Cerebellum (tissue), 4 donors: ENCODE measurements at places on chromosomes 2 and 18.

DNA sequence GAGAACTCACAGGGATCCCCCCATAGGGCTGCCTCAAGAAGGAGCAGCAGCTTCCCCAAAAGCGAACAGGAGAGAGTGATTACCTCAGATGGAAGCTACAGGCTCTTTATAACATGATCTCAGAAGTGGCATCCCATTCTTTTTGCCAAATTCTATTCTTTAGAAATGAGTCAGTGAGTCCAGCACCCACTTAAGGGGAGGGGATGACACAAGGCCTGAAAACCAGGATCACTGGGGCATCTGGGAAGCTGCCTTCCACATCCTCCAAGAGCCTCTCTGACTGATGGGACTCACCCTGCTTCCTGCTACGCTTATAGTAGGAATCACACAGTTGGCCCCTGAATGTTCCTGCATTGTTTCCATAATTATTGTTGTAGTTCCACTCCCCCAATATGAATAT lies 96.5 kb downstream of the MAPK4 start:
- DNase-seq: no peak

- no peak for DNase-seq
Observed at GRCh38 chr2:64551851-64552250, 27.7 kb downstream of the AFTPH start.

- no peak for DNase-seq
Observed at GRCh38 chr18:923144-923866, 18.6 kb downstream of the ADCYAP1 start.

- no peak for DNase-seq
Observed at GRCh38 chr2:217801115-217801531, 201.7 kb downstream of the TNS1 start.

- no peak for DNase-seq
Observed at GRCh38 chr2:194896871-194897270, 760.2 kb upstream of the SLC39A10 start.

- no peak for DNase-seq
Observed at GRCh38 chr18:55743736-55744135, 155.7 kb upstream of the TCF4 start.

GRCh38 chr2:217313386-217313785 lies 453.5 kb upstream of the TNP1 start:
- no peak for DNase-seq

GRCh38 chr2:212596688-212597087 lies 58.1 kb upstream of the ERBB4 start:
- no peak for DNase-seq

DNA sequence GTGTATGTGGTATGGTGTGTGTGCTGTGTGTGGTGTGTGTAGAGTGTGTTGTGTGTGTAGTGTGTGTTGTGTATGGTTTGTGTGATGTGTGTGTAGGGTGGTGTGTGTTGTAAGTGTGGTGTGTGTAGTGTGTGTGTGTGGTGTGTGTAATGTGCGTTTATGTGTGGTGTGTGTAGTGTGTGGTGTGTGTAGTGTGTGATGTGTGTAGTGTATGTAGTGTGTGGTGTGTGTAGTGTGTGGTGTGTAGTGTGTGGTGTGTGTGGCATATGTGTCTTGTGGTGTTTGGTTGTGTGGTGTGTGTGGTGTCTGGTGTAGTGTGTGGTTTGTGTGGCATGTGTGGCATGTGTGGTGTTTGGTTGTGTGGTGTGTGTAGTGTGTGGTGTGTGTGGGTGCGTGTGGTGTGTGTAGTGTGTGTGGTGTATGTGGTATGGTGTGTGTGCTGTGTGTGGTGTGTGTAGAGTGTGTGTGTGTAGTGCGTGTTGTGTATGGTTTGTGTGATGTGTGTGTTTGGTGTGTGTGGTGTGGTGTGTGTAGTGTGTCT lies 4.0 kb upstream of the RTP5 start:
- DNase-seq: no peak

DNA sequence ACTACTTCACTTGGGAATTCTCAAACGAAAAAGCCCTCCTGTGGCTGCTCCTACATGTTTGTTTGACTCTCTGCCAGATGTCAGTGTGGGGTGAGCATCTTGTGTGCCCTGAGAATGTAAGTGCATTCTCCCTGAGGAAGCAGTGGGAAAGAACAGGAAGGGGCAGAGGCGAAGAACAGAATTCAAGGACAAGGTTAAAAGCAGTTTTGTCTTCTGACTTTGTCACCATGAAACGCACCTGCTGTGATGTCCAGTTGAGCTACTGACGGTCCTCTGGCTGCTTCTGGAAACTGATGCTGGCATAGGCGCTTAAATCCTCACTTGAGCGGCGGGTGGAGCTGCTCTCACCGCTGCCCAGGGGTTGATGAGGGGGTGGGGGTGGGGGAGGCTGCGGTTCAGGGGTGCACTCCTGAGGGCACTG lies 4.9 kb downstream of the IRS1 start:
- no peak for DNase-seq

- DNase-seq: no peak
Observed at GRCh38 chr2:157413326-157414035, 30.4 kb downstream of the CYTIP start.

GRCh38 chr18:34870555-34871310 lies 160.6 kb downstream of the DTNA start:
- DNase-seq: no peak

GRCh38 chr2:205967391-205968075 lies 118.4 kb downstream of the INO80D start:
- DNase-seq: no peak

DNA sequence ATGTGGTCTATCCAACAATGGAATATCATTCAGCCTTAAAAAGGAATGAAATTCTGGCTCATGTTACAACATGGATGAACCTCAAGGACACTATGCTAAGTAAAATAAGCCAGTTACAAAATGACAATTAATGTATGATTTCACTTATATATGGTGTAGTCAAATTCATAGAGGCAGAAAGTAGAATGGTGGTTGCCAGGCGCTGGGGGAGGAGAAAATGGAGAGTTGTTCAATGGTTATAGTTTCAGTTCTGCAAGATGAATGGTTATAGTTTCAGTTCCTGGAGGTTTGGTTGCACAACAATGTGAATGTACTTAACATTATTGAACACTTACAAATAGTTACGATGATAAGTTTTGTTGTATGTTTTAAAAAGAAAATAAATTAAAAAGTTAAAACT lies 79.2 kb upstream of the IL1R2 start:
- no peak for DNase-seq

- no peak for DNase-seq
Observed at GRCh38 chr2:55159037-55159651, 72.9 kb downstream of the CLHC1 start.

DNA sequence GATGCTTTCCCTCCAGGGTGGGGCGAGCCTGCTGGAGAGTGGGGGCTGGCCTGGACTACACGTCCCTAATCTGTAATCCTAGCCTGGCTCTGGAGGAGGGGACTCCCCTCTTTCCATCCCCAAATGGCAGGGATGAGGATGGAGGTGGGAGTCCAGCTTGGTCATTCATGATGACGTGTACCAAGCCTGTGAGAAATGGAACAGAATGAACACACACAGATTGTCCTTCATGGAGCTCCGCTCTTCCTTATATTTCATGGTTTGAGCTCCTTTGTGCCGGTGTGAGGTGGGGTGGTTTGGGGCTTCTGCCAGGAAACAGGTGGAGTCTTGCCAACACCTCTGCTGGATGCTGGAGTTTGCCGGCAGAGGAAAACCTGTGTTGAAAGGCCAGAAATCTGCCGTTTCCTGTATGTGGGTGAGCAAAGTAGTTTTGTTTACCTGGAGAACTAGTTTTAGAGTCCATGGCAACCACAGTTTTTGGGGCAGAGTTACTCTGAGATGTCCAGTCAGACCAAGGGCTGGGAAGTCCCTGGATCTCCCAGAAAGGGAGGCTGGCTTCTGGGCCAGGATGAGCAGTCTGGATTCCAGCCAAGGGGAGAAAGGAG lies 417.6 kb upstream of the MEX3C start:
- no peak for DNase-seq

GRCh38 chr2:111094691-111095090 lies 26.0 kb upstream of the BCL2L11 start:
- no peak for DNase-seq

GRCh38 chr2:121088251-121089165 lies 196.5 kb downstream of the TFCP2L1 start:
- DNase-seq: no peak

- DNase-seq: peak; percentile 60
Observed at GRCh38 chr2:209913786-209914345, 88.6 kb upstream of the RPE start.

DNA sequence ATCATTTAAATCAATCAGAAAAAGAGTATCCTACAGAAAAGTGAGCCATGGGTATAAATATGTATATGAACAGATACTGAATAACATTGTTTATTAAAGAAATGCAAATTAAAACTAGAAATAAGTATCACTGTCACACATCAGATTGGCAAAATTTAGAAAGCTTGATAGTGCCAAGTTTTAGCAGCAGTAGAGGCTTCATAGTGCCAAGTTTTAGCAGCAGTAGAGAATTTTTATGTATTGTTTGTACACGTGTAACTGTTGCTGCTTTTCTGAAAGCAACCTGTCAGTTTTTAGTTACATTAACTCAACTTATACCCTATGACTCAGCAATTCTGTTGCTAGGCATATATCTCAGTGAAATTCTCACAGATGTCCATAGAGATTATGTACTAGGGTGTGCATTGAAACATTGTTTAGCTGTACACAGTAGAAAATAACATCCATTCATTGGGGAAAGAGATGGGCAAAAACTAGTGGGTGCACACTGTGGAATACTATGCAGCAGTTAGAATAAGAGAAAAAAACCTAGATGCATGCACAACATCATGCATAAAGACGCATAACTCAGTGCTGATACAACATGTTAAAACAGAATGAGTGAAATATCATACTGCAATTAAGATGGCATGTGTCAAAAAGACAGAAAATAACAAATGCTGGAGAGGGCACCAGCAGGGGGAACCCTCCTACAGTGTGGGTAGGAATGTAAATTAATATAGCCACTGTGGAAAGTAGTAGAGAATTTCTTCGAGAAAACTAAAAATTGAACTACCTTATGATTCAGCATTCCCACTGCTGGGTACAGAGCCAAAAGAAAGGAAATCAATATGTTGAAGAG lies 294.5 kb upstream of the NT5C1B start:
- no peak for DNase-seq
